AG04450 (cell line): ENCODE measurements at places on chromosomes 6 and 20. TPM values are rescaled to one million over a fixed set of nuclear protein-coding genes. Genes with fewer than 3 reads are reported as not detected.

PRSS16 gene
- polyA plus RNA-seq: 0.02 and 0.16 TPM in 2 replicates

RIPOR2 gene
- polyA plus RNA-seq: 7.3 TPM in 2 replicates

RAET1G gene
- polyA plus RNA-seq: 3.0 TPM in 2 replicates

KCNK17 gene
- not detected in 2 replicates for polyA plus RNA-seq

PGC gene
- not detected in 2 replicates for polyA plus RNA-seq

ALDH5A1 gene
- 0.11 and 0.35 TPM in 2 replicates for polyA plus RNA-seq

ASF1A gene
- polyA plus RNA-seq: 18.4 and 29.4 TPM in 2 replicates

BCAS1 gene
- polyA plus RNA-seq: not detected in 2 replicates

PTPRK gene
- polyA plus RNA-seq: 37.8 and 53.7 TPM in 2 replicates

OOEP gene
- polyA plus RNA-seq: not detected in 2 replicates
